Activated T-helper 1 cell treated with anti-CD3 and anti-CD28 coated beads, Interleukin-2, amount 50 U/mL, for 16 hours (primary cell): ENCODE measurements at places on chromosomes 6 and 20.

DNA sequence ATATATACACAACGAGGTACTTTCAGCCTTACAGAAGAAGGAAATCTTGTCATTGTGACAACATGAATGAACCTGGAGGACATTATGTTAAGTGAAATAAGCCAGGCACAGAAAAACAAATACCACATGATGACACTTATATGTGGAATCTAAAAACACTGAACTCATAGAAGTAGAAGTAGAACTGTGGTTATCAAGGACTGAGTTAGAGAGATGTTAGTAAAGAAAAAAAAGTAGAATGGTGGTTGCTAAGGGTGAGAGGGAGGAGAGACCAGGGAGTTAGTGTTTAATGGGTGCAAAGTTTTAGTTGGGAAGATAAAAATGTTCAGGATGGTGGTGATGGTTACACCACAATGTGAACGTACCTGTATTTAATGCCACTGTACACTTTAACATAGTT is 4.8 kb upstream of the STX11 start:
- DNase-seq = no peak

GRCh38 chr6:154482858-154483257 is 27.6 kb downstream of the CNKSR3 start:
- no peak for DNase-seq

- DNase-seq = no peak
Observed at GRCh38 chr6:84897011-84897410, 132.6 kb upstream of the TBX18 start.

DNA sequence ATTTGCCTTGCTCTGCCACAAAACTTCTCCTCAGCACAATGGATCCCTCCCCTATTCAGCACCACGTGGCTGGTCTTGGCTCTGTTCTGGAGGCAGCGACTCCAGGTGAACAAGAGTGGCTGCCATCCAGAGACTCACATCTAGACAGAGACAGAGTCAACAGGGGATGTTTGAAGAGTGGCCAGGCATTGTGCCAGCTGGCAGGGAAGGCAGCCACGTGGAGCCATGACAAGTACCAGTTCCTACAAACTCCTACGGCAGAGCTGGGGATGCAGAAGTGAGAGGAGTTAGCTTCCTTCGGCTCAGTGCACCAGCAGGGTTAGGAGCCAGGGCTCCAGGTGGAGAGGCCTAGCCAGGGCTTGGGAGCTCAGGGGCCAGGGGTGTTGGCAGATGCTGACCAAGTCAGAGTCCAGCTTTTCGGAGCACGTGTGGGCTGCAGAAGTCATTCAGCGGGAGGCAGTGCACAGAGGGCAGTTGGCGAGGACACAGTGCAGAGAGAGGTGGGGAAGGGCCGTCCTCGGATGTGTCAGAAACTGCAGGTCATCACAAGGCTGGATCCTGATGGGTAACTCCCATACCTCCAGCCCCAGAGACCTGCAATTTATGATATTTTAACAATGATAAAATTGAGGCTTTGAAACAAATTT is 171.7 kb upstream of the PDE10A start:
- DNase-seq = no peak

DNA sequence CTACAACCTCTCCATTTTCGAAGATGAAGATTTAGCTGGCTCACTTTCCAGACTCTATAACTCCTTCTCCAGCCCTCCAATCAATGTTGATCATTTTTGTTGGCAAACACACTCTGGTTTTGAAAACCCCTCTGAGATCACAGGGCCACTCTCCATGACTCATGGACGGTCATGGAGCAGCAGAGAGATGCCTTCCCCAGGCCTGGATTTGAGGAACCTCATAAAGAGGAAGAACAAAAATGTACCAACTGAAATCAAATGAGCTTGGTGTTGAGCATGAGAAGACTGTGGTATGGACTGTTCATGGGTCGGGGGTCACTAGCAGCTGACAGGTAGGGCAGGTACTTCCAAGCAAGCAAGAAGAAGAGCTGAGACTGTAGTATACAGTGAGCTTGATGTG is 112.8 kb upstream of the INSM1 start:
- DNase-seq = no peak

GRCh38 chr6:43070028-43070632 is 6.0 kb upstream of the PTK7 start:
- no peak for DNase-seq

DNA sequence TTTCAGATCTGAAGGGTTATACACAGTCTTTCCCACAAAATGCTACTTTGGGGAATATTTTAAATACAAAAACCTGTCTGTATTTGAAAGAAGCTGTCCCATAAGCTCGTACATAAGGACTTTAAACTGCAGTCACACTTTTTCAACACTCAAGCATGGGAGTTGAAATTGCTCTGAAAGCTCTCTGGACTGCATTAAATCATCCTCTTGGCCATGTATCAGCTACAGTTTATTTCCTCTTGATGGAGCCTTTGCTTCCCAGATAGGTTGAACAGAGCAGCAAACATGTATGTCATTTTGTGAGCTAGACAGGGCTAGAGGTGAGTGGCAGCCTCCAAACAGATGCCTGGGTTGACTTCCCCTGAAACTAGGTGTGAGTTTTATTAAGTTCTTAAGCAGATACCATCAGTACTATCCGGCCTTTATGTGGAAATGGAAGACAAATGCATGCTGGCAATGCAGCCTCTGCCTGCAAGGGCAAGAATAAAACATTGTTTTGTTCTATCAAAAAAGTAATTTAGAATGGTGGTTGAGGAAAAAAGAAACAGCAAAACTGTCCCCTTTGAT is 105.9 kb upstream of the ENPP5 start:
- no peak for DNase-seq

DNA sequence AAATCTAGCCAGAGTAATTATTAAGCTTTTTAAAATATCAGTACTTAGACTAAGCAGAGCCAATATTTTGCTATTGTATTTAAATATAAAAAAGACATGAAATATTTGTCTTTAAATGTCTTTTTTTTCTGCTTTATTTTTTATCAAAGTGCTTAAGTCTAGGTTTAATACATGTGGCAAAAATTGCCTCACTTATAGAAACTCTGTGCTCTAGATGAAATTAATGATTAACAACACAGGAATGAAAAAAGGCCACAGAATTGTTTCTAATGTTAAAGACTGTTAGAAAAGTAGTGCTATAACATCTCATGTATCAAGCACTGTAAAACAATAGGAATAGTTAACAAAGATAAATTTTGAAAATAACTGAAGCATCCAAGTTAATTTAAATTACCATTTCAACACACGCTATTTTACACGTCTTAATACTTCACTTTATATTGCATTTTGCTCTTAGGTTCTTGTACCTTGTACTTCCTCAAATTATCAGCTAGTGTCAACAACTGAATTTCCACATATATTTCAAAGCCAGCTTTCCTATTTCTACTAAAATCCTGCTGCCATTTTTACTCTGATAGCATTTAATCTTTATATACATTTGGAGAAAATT is 1515.1 kb downstream of the HACE1 start:
- DNase-seq = no peak

GRCh38 chr20:2142649-2143048 is 41.0 kb downstream of the STK35 start:
- no peak for DNase-seq

GRCh38 chr6:6703699-6704098 is 115.2 kb downstream of the LY86 start:
- DNase-seq = no peak

DNA sequence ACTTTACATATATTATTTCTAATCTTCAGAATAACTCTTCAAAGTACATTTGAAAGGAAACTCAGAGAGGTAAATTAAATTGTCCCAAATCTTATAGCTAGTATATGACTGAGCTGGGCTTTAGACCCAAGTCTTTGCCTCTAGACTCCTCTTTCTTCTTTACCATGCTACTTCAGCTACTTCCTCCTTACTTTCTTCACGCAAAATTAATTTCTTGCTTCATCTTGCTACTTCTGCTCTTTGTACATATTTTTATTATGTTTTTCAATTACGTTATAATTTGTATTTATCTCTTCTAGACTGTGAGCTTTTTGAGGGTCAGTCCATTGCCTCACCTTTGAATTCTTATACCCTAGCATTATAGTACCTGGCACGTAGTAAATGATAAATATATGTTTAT is 5.3 kb downstream of the TMEM170B start:
- no peak for DNase-seq

GRCh38 chr6:7674291-7674690 is 51.6 kb upstream of the BMP6 start:
- DNase-seq = no peak

GRCh38 chr6:44395501-44395900 is 8.0 kb downstream of the CDC5L start:
- no peak for DNase-seq

- DNase-seq = no peak
Observed at GRCh38 chr6:94845742-94846141, 731.6 kb upstream of the MANEA start.

DNA sequence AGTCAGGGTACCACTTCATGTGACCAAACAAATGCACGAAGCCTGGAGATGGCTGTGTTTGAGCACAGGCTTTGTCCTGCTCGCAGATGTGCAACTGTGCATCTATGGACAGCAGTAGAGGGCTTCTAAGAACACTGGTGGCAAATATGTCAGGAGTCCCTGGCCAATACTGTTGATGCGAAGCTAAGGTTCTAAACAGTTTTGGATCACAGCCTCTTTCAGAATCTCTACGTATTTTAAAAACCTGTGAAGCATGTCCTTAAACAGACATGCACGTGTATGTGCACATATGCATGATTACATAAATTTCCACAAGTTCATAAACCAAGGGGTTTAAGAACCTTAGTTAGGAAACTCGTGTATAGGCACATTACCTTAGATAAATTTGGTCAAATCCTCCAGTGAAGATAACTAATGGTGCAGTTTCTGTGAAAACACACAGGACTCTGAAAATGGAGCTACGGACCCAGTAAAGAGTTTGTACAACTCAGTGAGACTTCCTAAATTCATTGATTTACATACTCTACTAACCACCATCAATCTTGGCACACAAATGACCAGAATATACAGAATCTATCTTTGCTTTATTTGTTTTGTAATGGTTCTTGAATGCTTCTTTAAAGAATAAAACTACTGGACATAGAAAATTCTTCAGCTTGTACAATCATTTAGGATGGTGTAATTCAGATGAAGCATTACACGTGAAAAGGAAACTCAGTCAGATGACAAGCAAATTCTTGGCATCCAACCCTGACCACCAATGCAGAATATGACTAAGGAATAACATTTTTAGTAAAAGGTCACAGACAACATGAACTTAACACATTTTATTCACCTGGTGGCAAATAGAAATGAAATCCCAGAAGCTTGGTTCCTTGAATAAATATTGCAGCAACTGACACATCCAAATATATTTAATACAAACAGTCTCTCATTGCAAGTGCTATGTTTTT is 27.4 kb downstream of the KCNQ5 start:
- no peak for DNase-seq

DNA sequence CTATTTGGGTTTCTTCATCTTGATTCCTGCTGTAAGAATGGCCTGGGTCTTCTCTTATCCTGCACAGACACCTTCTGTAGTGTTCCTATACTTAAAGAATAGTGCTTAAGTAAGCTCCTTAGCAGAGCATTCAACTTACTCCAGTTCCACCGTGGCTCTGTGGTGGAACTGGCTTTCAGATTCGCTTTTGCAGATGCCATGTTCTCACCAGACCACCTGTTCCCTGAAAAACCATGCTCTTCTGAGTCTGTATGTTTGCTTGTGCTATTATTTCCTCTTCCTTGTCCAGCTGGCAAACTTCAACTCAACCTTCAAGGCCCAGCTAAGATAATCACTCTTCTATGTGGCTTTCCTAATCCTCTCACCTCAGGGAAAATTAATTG is 4.9 kb downstream of the ELMO2 start:
- DNase-seq = no peak

- no peak for DNase-seq
Observed at GRCh38 chr6:52510213-52510562, 66.7 kb downstream of the TRAM2 start.

DNA sequence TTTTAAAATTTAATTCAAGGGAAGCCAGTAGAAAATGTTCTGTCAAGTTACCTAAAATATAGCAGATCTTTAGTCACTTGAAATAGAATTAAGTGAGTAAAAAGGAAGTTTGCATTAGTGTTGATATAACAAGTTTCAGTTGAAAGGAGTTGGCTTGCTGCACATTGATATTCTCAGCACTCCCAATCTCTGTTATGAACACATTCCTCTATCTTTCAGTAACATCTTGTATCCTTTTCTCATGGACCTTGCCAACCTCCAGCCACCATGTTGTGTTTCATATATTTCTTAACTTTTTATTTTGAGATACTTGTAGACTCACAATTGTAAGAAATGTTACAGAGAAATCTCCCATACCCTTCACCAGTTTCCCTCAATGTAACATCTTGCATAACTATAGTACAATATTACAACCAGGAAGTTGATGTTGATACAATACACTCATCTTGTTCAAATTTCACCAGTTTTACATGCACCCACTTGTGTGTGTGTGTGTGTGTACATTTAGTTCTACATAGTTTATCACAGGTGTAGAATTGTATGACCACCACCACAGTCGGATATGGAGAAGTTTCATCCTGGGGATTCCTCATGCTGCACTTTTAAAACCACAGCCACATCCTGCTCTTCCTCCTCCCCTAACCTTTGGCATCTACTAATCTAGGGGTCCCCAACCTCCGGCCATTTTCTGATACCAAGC is 20.2 kb upstream of the PAQR8 start:
- DNase-seq = no peak
